Esophagus squamous epithelium (tissue), 5 donors: ENCODE measurements at places on chromosomes 2 and 18. TPM values are rescaled to one million over a fixed set of nuclear protein-coding genes. Genes with fewer than 3 reads are reported as not detected.

DNA sequence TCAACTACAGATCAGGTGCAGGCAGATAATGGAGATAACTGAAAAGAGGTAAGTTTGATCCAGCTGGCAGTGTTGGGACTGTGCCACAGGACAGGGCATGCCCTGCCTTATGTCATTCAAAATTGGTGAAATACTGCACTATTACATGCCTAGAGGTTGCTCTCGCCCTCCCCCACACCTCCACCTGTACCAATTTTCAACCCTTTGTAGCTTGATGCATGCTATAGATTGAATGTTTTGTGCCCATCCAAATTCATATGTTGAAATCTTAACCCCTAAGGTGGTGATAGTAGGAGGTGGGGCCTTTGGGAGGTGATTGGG, 72.1 kb upstream of the LYPD6B start:
- no peaks in the 10 kb centered on the region for H3K27me3 ChIP-seq
- H3K36me3 ChIP-seq, result no peaks in the 10 kb centered on the region
- no peaks in the 10 kb centered on the region for H3K4me1 ChIP-seq
- H3K27ac ChIP-seq, result no peak overlapping the region
- H3K4me3 ChIP-seq, result no peak overlapping the region

CLEC4F gene
- total RNA-seq, result not detected

DNA sequence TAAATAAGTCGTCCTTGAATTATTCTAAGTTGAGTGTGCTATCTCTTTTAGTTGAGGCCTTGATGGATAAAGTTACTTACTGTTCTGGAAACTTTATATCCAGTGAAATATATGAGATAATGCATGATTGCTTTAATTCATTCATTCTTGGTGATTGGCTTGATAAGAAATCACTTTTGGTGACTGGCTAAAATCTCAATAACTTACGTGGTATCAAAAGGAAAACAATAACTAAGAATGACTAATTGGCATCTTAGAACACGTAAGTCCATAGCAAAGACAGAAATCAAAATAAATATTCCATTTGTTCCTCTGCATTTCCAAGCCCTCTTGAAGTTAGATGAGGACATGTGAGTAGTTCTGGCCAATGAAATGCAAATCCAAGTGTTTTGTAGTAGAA, 251.6 kb downstream of the NUP35 start:
- no peaks in the 10 kb centered on the region for H3K36me3 ChIP-seq
- no peak overlapping the region for H3K4me3 ChIP-seq
- no peak for DNase-seq
- no peaks in the 10 kb centered on the region for H3K4me1 ChIP-seq

- no peaks in the 10 kb centered on the region for H3K36me3 ChIP-seq
- no peak overlapping the region for H3K4me3 ChIP-seq
- DNase-seq, result no peak
Measured at GRCh38 chr2:62604336-62604735, 98.3 kb upstream of the TMEM17 start.

GRCh38 chr2:187034434-187034833, 185.5 kb upstream of the ZSWIM2 start:
- no peaks in the 10 kb centered on the region for H3K36me3 ChIP-seq
- no peak overlapping the region for H3K27ac ChIP-seq
- DNase-seq, result no peak
- no peaks in the 10 kb centered on the region for H3K27me3 ChIP-seq
- H3K4me3 ChIP-seq, result no peak overlapping the region
- H3K4me1 ChIP-seq, result no peaks in the 10 kb centered on the region

DNA sequence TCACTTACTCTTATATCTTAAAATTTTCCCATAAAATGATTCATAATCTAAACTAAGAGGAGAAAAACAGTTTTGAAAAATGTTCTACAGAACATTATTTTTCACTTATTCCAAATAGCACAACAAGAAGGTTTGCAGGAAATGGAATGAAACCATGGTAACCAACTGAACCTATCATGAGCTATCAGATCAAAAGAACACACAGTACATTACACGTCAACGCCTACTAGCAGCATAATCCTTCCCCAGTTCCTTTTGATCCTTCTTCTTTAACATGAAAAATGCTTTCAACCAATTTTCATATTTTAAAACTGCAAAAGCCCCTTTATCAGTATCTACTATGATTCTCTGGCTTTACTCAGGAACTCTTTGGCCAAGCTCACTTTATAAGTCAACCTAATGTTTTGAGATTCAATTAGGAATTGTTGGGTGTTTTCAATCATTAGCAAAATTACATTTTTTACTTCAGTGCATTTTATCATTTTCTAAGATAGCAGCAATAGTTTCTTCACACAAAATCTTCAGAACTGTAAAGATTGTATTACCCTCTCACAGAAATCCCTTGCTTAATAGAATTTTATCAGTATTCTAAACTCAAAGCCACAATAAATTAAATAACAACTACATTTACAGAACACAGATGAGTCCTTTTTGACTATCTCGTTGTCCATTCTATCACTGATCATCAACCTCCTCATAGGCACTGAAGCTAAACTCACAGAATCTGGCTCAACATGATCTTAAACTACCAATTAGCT, 102.5 kb downstream of the CHN1 start:
- H3K36me3 ChIP-seq, result no peaks in the 10 kb centered on the region
- no peak for DNase-seq
- no peaks in the 10 kb centered on the region for H3K4me1 ChIP-seq
- no peaks in the 10 kb centered on the region for H3K27me3 ChIP-seq

SLC23A3 gene
- 0.82 TPM for total RNA-seq

PPP4R1 gene
- total RNA-seq, result 171 TPM

ZBTB7C gene
- total RNA-seq, result 51.9 TPM

DNA sequence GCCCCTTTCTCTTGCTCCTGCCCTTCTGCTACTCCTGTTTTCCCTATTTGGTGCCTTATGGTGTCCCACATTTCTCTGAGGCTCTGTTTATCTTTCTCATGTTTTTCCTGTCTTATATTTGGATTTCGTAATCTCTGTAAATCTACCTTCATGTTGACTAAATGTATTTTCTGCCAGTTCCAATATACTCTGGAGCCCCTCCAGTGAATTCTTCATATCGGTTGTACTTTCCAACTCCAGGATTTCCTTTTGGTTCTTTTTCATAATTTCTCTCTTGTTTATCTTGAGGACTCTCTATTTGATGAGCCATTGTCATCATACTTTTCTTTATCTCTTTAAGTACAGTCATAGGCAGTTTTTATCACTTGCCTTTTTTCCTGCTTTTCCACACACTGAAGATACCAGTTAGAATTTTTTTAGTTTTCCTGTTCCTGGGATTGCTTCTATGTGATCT, 19.1 kb downstream of the SCLY start:
- no peak overlapping the region for H3K27ac ChIP-seq
- no peaks in the 10 kb centered on the region for H3K4me1 ChIP-seq
- H3K36me3 ChIP-seq, result peaks cover 6% of the 10 kb centered on the region
- no peaks in the 10 kb centered on the region for H3K27me3 ChIP-seq

HSPE1 gene
- total RNA-seq, result 137 TPM

GRCh38 chr2:45003579-45004551, 5.4 kb downstream of the SIX2 start:
- no peak for DNase-seq
- H3K36me3 ChIP-seq, result no peaks in the 10 kb centered on the region
- H3K4me3 ChIP-seq, result peak overlapping the region; percentile 16
- H3K27ac ChIP-seq, result no peak overlapping the region
- H3K27me3 ChIP-seq, result peaks cover 71% of the 10 kb centered on the region

DNA sequence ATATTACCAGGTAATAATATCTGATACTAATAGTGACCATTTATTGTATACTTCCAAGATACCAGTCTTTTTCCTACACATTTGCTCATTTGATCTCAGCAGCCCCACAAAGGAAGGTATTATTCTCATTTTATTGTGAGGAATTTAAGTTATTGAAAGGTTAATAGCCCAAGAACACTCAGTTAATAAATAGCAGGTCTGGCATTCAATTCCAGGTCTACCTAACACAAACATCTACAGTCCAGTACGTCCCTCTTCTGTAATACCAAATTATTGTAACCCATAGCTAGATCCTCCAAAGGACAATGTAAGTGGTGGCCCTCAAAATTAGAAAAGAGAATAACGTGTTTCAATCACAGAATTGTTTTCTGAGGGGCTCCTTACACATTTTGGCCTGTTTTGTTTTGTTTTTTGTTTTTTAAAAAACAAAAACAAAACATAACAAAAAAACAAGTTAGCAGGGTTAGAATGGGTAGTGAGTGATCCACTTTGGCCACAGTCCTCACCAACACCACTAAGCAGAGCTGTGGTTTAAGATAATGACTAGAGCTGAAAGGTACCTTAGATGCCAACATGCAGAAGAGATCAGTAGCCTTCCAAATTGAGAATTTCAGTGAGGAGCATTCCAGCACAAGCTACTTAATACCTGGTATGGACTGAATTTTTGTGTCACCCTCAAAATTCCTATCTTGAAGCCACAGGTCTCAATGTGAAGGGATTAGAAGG, 137.5 kb downstream of the DYM start:
- no peak overlapping the region for H3K4me3 ChIP-seq
- no peak overlapping the region for H3K27ac ChIP-seq
- H3K4me1 ChIP-seq, result no peaks in the 10 kb centered on the region
- peaks cover 4% of the 10 kb centered on the region for H3K36me3 ChIP-seq
- no peaks in the 10 kb centered on the region for H3K27me3 ChIP-seq

DNA sequence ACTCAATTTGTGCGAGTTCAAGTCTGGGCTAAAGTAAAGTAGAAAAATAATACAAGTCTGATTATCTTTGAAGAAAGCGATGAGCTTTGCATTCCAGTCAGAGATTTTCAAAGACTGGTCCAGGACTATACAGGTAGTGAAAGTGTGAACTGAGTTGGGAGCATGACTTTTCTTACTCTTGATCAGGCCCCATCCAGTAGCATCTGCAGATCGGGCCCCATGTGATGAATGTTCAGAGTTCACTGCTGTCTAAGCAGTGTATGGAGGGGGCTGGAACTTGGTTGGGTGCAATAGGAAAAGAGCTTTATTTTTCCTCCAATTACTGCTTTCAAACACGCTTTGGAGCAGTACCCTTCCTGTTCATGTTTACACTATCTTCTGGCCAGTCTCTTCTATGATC, 747.4 kb upstream of the ID2 start:
- no peaks in the 10 kb centered on the region for H3K36me3 ChIP-seq
- H3K4me3 ChIP-seq, result no peak overlapping the region
- no peak for DNase-seq
- no peak overlapping the region for H3K27ac ChIP-seq
- H3K4me1 ChIP-seq, result no peaks in the 10 kb centered on the region
- peaks cover 3% of the 10 kb centered on the region for H3K27me3 ChIP-seq

GRCh38 chr2:64970495-64970894, 18.7 kb upstream of the SLC1A4 start:
- H3K27ac ChIP-seq, result no peak overlapping the region
- H3K36me3 ChIP-seq, result no peaks in the 10 kb centered on the region
- no peak for DNase-seq
- no peak overlapping the region for H3K4me3 ChIP-seq

- H3K27ac ChIP-seq, result no peak overlapping the region
- no peak overlapping the region for H3K4me3 ChIP-seq
- no peaks in the 10 kb centered on the region for H3K36me3 ChIP-seq
- H3K27me3 ChIP-seq, result peaks cover 17% of the 10 kb centered on the region
- no peak for DNase-seq
- no peaks in the 10 kb centered on the region for H3K4me1 ChIP-seq
Measured at GRCh38 chr2:25885933-25886332, 7.6 kb upstream of the ASXL2 start.

GRCh38 chr18:7303316-7304060, 72.6 kb downstream of the LRRC30 start:
- H3K4me1 ChIP-seq, result no peaks in the 10 kb centered on the region
- H3K4me3 ChIP-seq, result no peak overlapping the region
- no peak for DNase-seq
- no peak overlapping the region for H3K27ac ChIP-seq

MPP4 gene
- total RNA-seq, result 0.19 TPM

DNA sequence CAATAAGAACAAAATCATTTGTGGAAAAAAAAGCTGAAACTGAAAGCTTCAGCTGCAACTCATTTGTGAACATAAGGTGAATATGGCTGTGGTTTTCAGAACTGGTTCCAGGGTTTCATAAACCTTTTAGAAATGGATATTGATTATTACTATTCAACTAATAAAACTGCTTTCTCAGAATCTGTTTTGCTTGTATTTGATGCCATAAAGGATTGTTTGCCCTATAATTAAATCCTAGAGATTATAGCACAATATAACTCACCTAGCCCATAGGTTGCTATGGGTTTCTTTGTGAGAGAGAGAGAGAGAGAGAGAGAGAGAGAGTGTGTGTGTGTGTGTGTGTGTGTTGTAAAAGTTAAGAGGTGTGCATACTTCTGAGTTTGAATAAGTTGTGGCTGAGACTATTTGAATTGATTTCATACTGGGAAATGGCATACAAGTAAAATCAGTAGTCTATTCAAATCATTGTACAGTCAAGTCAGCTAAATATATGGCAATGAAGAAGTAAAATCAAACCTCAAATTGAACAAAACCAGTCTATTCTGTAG, 339.2 kb downstream of the ARHGAP15 start:
- no peaks in the 10 kb centered on the region for H3K36me3 ChIP-seq
- no peak for DNase-seq
- no peak overlapping the region for H3K27ac ChIP-seq
- H3K4me1 ChIP-seq, result no peaks in the 10 kb centered on the region
- H3K27me3 ChIP-seq, result no peaks in the 10 kb centered on the region

DNA sequence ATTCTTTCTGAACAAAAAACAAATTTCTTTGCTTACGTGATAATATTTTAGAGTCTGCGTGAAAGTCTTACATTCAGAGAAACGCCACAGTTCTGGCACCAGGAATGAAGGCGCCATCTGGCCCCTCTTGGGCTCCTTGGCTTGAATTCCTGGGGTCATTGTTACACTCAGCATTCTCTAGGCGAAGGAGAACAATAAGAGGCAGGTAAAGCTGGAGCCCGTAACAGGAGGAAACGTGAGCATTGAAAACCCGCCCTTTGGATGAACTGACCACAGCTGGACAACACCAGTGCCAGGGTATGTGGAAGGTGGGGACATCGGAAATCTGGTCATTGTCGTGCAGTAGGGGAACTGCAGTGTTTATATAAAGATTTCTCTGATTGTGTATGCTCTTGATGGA, 144.8 kb downstream of the RNF152 start:
- H3K27me3 ChIP-seq, result no peaks in the 10 kb centered on the region
- DNase-seq, result no peak
- no peaks in the 10 kb centered on the region for H3K4me1 ChIP-seq

DNA sequence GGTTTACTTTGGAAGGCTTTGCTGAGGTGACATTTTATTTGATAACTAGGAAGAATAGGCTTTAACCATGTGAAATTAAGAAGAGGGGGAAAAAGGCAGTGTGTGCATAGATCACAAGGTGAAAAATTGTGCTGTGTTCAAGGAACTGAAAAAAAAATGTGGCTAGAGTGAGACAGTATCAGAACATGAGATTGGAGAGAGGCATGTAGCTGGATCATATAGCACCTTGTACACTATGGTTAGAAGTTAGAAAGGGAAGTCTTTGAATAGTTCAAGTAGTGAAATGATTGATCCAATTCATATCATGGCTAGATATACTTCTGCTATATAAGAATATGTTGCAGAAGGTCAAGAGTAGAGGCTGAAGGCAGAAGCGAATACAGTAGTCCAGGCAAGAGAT, 12.3 kb upstream of the TNFRSF11A start:
- H3K27ac ChIP-seq, result no peak overlapping the region
- no peak overlapping the region for H3K4me3 ChIP-seq
- no peak for DNase-seq
- H3K36me3 ChIP-seq, result no peaks in the 10 kb centered on the region
- H3K27me3 ChIP-seq, result no peaks in the 10 kb centered on the region

DSC2 gene
- total RNA-seq, result 154 TPM

- H3K4me1 ChIP-seq, result no peaks in the 10 kb centered on the region
- no peak for DNase-seq
- H3K27me3 ChIP-seq, result no peaks in the 10 kb centered on the region
- no peaks in the 10 kb centered on the region for H3K36me3 ChIP-seq
Measured at GRCh38 chr2:228227466-228227865, 46.0 kb upstream of the SPHKAP start.
